ENCODE measurements at places on chromosomes 4 and X.

DNA sequence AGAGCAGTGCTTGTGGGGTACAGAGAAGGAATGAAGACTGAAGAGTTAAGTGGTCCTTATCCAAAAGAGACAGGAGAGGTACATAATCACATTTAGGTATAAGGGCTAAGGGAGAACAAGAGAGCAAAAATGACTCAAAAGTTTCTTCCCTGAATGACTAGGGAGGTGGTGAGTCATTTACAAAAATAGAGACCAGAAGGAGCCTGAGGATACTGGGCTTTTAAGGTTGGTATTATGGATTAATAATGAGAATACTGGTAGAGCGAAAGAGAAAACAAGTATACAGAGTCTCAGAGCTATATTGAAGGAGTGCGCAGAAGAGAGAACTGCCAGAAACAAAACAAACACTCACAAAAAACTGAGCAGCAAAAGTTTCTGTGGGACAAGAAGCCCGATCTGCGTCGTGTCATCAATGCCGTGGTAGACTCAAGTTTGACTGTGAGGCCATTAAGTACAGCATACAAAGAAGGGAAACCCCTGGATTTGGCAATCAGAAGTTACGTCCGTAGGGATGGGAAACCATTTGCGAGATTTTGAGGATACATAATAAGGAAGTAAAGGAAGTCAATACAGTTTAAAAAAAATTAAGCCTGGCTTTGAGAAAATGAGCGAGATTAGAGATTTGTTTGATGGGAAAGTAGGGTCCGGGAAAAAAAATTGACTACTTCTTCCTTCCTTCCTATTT, 129.1 kb upstream of the STIM2 start:
- DNase-seq = no peak

- DNase-seq = peak; percentile 91
Measured at GRCh38 chrX:39477762-39478120, 620.0 kb downstream of the BCOR start.

- DNase-seq = no peak
Measured at GRCh38 chr4:152946446-152946845, 10.3 kb downstream of the FHDC1 start.

DNA sequence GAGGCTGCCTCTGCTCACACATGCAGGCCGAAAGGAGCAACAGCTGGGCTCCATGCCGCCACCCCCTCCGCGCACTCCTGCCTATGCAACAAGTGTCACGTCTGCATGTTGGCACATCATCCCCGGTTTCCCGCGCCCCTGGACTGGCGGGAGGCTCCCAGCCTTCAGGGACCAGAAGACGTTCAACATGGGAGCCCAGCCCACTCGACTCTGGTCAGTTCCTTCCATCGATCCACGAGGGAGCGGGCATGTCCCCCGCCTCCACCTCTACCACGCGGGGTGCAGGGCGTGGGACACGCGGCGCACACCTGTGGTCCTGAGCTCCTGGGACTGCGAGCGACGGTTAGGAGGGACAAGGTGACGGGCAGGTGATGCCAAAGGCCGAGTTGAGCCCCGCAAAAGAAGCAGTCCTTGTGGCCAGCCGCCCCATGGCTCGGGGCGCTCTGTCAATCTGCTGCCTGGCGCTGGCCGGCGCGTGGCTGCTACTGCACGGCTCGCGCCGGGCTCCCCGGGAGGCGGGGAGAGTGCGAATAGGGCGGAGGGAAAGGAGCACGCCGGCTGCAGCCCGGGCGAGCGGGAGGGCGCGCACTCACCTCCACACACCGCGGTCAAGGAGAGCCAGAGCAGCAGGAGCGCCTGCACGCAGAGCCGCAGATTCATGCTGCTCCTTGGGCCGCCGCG, 645 bp downstream of the APLN start:
- DNase-seq = peak; percentile 28

DNA sequence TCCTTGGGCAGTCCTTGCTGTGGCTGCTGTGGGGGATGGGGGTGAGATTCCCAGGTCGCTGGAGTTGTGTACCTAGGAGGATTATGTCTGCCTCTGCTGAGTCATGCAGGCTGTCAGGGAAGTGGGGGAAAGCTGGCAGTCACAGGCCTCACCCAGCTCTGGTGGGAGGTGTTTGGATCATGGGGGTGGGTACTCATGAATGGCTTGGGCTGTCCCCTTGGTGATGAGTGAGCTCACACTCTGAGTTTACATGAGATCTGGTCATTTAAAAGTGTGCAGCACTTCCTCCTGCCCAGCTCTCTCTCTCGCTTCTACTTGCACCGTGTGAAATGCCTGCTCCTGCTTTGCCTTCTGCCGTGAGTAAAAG, 24.6 kb upstream of the PDLIM3 start:
- no peak for DNase-seq

DNA sequence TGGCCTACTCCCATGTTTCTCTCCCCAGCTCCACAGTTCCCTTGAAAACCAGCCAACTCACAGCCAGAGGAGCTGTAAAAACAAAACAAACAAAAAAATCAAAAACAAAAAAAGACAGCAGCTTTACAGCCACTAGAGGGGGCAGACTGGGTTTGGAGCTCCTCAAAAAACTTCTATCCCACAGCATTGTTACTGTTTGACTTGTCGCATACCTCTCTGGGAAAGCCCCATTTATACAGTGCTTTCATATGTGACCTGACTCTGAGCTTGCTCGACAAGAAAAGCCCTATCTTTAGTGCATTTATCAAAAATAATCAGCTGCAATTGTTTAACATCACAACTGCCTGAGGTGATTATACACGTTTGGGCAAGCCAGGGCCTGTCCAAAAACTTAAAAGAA, 21.6 kb downstream of the TSPAN6 start:
- DNase-seq = peak; percentile 47

DNA sequence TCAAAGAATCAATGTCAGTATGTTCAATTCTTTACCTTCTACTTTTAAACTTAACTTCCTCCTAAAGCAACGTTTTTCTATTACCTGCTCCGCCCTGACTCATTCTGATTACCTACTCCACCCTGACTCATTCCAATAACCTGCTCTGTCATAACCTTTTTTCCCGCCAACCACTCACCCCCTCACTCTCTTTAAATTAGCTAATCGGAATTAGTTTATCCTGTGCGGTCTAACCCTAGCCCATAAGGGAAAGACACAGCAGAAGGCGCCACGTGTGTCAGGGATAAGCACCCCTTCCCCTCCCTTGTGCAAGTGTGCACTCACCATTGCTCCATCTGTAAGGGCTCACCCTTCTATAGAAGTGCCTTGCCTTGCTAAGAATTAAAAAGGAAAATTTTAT, 64.4 kb downstream of the EIF4E start:
- DNase-seq = no peak

DNA sequence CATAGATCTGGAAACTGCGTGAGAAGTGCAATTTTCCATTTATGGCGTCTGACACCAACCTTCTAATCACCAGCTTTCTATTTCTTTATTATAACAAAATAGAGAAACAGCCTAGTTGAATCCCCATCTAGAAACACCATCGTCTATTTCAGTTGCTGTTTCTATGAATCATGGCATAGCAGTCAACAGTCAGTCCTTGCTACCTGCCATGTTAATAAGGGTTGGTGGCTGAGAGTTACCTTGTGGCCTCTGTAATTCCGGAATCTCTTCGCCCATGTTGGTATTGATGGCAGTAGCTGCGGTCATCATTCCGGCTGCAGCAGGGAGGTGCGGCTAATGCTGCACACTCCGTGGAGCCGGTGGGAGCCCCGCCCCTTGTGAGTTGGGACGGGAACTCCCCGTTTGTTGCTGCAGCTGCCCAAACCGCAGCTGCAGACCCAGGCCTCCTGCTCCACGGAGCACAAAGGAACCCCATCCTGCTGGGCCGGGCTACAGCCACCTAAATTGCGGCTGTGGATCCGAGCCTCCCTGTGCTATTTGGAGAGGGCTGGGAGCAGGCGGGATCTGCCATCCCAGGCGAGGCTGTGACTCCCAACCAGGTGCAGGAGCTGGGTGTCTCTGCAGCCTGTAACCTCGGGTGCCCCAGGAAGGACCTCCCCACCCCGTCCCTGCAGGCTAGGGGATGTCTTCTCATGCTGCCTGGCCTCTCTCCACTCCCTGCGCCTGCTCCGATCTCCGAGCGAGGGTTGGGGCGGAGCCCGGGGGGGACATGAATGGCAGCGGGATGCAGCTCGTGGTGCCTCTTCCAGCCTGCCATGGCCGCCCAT, 115.4 kb upstream of the STK26 start:
- DNase-seq = no peak

GRCh38 chr4:62627141-62627540, 1427.0 kb downstream of the ADGRL3 start:
- DNase-seq = no peak

- DNase-seq = no peak
Measured at GRCh38 chr4:186708554-186708953, 15.1 kb downstream of the FAT1 start.

GRCh38 chr4:6354119-6354518, 84.5 kb downstream of the WFS1 start:
- DNase-seq = no peak

DNA sequence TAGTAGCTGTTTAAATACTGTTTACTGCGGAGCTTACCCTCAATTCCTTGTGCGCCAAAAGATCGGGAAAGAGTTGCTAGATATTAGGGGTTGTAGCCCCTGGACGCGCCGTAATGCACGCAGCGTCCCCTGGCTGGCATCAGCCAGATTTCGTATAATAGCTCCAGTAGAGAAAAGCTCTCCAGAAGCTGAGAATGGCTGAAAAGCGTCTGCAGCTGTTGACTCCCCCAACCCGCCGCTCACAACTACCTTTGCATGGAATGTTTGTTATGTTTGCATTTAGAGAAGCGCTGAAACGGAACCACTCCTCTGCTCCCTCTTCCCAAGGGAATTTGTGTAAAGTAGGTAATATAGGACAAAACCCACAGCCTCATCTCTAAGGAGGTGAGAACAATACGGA, 3.7 kb downstream of the DOCK11 start:
- DNase-seq = no peak

GRCh38 chrX:119552508-119552907, 12.7 kb downstream of the STEEP1 start:
- DNase-seq = no peak

- no peak for DNase-seq
Measured at GRCh38 chrX:15475021-15475420, 18.1 kb downstream of the PIR start.

DNA sequence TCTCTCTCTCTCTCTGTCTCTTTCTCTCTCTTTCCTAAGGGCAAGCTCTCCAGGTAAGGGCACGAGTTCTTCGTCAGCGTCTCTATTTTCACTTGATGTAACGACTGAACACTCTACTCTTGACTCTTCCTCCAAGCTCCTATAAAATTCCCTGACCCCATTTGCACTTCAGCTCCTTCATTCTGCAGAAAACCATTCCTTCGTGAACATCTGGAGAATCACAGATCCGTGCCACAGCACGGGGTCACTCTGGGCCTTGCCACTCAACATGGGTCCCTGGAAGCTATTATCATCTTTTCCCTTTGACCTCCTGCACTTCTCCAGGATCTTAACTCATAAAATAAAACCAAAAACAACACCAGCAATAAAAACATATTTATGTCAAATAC, 112.0 kb upstream of the LNX1 start:
- DNase-seq = no peak

DNA sequence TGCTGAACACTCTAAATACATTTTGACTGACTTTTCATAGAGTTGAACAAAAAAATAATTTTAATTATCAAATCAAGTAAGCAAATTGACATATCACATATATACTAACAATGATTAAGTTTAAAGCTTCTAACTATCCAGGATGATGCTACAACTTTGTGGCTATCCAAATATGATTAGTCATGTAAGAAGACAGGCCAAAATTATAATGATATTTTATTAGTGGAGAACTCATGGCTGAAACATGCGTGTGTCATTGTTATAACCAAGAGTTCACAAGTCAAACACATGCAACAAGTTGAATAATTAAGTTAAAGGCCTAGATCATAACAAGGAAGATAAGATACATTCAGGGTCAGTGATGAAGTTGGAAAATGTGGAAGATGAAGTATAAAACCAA, 346.8 kb downstream of the FSTL5 start:
- DNase-seq = no peak

- DNase-seq = no peak
Measured at GRCh38 chr4:22721204-22721603, 28.5 kb downstream of the GBA3 start.

GRCh38 chr4:184384810-184385557, 89.4 kb downstream of the IRF2 start:
- DNase-seq = no peak

DNA sequence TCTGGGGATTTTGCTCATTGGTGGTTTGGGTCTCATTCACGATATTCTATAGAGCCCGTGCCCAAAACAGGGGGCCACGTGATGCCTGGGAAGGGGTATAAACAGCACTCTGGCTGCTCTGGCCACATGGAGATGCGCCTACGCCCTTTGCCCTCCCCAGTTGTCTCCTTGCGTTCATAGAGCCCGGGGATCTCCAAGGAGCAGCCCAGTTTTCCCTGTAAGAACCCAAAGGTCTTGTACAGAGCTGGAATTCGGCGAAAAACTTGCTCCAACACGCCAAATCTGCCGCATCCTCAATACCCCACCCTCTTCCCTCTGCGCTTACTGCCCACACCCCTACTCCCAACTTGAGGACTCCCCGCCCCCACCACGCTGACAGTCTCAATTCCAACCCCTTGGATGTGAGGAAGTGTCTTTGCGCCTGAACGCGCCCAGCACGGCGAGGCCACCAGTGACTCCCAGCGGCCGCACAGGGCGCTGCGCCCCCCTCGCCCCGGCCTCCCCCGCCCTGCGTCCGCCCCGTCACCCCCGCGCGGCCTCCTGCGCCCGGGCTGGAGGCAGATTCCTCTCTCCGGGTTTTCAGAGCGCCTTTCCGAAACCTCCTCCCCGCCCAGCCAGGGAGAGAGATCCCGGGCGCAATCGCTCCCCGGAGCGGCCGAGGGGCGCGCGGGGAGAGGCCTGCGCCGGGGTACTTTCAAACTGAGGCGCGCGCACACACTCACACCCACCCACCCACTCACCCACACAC, at the start of gene NHS:
NHS (plus strand) TSS at position 582 of the 748 bp plus-strand sequence. CDS start 558 bp downstream, outside the sequence.
- DNase-seq = peak; percentile 57

DNA sequence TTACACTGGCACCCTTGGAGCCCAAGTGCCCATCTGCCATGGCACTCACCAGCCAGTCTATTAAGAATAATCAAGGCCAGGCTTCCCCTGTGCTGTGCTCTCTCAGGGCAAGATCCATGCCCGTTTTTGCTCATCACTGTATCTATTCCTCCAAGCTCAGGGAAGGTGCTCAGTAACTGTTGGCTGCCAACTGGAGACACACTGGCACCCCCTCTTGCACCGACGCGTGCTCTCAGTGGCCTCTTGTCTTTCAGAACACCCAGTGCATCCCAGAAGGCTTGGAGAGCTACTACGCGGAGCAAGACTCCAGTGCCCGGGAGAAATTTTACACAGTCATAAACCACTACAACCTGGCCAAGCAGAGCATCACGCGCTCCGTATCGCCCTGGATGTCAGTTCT, 30.1 kb downstream of the NSG1 start:
- DNase-seq = no peak

GRCh38 chr4:114691865-114692264, 93.3 kb downstream of the UGT8 start:
- no peak for DNase-seq

DNA sequence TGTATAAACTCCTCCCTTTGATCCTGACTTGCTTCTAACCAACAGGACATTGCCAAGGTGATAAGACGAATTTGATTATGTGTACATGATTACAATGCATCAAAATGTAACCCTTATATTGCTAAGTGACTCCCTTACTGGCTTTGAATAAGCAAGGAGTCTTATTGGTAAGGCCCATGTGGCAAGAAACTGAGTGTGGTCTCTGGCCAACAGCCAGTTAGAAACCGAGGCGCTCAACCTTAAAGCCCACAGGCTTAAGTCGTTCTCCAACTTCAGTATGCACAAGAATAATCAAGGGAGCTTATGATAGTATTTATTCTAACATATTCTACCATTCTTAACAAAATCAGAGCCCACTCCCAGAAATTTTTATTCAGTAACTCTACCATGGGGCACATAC, 374.2 kb upstream of the F9 start:
- DNase-seq = no peak

GRCh38 chr4:86939729-86940575, 5.1 kb downstream of the AFF1 start:
- DNase-seq = no peak

Measured in NCI-H2081 (cell line).